CD4-positive, alpha-beta T cell (primary cell): ENCODE measurements at places on chromosomes 5 and 9. TPM values are rescaled to one million over a fixed set of nuclear protein-coding genes. Genes with fewer than 3 reads are reported as not detected.

DNA sequence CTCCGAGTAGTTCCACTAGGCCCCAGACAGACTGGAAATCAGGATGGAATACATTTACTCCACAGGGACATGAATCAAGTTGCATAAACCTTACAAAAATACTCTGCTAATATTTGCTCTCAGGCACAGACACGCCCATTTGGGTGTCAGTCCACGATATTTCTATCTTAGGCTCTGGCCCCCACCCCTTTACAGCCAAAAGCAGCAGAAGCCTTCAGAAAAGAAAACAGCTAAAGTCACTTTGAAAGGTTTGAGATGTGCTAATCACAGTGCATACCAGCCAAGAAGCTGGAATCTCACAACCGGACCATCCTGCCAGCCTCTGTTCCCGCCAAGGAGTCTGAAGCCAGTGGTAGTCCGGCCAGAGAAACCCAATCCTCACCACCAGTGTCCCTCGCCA is 22.6 kb downstream of the PTPN3 start:
- no peaks in the 10 kb centered on the region for H3K36me3 ChIP-seq
- no peak for DNase-seq
- peaks cover 4% of the 10 kb centered on the region for H3K27me3 ChIP-seq
- H3K4me3 ChIP-seq = no peak overlapping the region

DNA sequence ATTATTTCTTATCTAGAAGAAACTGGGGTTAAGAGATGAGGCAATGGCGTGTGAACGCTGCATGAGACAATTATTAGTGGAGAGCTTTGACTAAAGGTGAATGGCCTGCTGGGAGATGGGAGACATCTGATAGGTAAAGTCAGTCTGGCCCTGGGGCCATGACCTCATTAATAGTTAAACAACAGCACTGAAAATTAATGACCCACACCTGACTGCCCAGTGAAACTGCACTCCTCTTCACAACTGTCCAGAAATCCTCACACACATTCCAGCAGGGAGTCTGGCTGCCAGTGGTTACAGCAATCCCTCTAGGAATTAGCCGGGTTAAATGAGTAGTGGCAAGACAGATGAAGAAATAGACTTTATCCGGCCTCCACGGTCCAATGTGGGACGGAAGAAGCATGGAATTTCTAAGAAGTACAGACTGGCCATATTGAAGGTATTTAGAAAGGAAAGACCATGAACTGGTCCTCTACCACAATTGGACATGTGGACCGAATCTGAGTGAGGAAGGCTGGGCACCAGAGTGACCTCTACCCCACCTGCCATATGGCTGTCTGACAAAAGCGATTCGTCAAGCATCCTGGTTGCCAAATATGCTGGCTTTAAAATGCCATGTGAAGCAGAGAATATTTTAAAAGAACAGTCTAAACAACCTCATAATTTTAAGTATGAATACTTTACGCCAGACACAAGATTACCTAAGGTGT is 138.4 kb downstream of the EFNA5 start:
- H3K4me3 ChIP-seq = no peak overlapping the region
- no peak for DNase-seq
- no peaks in the 10 kb centered on the region for H3K27me3 ChIP-seq
- H3K4me1 ChIP-seq = no peaks in the 10 kb centered on the region
- H3K36me3 ChIP-seq = no peaks in the 10 kb centered on the region

Gene FCHO2
- 2.6 TPM for total RNA-seq

DNA sequence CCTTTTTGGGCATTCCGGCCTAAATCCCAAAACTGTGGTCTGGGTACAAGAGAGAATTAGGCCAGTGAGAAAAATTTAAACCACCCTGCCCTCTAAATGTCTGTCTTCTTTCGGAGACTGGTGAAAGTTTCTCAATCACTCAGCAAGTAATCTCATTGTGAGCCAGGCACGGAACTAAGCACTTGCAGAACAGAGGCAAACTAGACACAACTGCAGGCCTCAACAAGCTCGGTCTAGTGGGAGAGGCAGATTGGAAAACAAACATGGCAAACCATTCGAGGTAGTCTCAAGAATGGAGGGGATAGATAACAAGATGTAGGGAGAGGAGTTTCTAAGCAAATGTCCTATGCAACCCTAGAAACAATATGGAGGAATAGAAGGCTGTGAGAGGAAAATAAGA is 8.9 kb upstream of the C5orf58 start:
- no peaks in the 10 kb centered on the region for H3K27me3 ChIP-seq
- H3K4me3 ChIP-seq = no peak overlapping the region
- no peaks in the 10 kb centered on the region for H3K36me3 ChIP-seq

- no peak for DNase-seq
- no peaks in the 10 kb centered on the region for H3K27me3 ChIP-seq
- H3K36me3 ChIP-seq = no peaks in the 10 kb centered on the region
- H3K27ac ChIP-seq = no peak overlapping the region
- no peaks in the 10 kb centered on the region for H3K4me1 ChIP-seq
- H3K4me3 ChIP-seq = no peak overlapping the region
Observed at GRCh38 chr5:148796936-148797335, 29.5 kb upstream of the ADRB2 start.

- H3K27me3 ChIP-seq = no peaks in the 10 kb centered on the region
- no peak overlapping the region for H3K4me3 ChIP-seq
- H3K27ac ChIP-seq = no peak overlapping the region
Observed at GRCh38 chr5:100595152-100595811, 60.1 kb downstream of the FAM174A start.

DNA sequence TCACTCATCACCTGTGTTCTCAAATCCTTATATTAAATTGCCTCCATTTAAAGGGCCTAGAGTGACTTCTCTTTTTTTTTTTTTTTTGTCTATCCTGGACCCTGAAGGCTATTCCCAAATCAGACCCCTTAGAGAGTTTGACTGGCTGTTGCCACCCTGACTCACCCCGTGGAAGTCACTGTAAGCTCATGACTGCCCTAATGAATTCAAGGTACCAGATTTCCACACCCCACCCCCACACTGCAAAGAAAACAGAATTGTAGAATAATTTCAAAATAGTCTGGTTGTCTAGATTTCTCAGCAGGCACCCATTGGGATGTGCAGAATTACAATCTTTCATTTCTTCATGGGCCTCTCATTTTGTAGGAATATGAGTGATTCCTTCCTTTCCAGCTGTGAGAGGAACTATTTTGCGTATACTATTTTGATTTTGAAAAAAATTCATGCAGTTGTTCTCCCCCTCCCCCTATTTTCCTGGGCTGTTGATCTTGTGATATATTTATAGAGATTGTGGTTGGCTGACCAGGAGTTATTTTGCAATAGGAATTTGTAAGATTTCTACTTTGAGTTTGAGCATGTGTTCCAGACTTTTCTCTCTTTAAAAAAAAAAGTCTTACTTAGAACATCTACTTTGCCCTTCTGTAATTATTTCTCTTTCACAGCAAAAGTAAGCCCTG is 79.1 kb downstream of the ZNF618 start:
- H3K36me3 ChIP-seq = no peaks in the 10 kb centered on the region
- DNase-seq = no peak
- no peaks in the 10 kb centered on the region for H3K27me3 ChIP-seq
- H3K27ac ChIP-seq = no peak overlapping the region
- H3K4me3 ChIP-seq = no peak overlapping the region

Gene TNFSF15
- not detected for total RNA-seq

- no peaks in the 10 kb centered on the region for H3K27me3 ChIP-seq
- no peaks in the 10 kb centered on the region for H3K36me3 ChIP-seq
- no peak overlapping the region for H3K27ac ChIP-seq
- H3K4me1 ChIP-seq = no peaks in the 10 kb centered on the region
Observed at GRCh38 chr9:130183133-130183762, 11.0 kb downstream of the NCS1 start.

GRCh38 chr5:56838409-56839039 is 23.2 kb downstream of the MAP3K1 start:
- H3K27ac ChIP-seq = no peak overlapping the region
- DNase-seq = no peak
- H3K36me3 ChIP-seq = no peaks in the 10 kb centered on the region
- H3K4me3 ChIP-seq = no peak overlapping the region

DNA sequence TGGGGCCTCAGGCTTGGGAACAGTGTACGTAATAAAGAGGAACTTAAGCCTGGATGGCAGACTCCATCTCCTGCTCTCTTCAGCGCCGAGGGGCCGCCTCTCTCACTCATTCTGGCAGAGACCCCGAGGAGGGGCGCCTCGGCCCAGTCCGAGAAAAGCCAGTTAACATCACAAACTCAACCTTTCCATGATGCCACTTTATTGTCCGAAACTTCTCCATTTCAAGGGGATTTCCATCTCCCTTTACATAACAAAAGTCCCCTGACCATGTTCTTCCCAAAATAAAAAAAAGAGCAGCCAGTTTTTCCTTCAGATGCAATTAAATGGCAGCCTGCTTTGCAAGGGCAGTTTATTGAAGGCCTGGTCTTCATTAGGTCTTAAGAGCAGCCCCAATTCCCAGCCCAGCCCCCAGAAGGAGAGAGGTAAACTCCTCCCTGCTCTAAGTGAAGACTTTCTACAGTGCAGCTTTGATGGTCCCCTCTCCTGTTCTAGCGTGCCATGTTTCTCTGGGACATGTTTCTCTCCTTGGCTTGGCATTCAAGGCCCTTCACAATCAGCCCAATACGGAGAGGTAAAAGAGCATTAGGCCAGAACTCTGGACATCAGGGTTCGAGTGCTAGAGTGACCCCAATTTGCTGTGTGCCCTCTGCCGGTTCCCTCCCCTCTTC is 19.5 kb upstream of the RAB14 start:
- H3K36me3 ChIP-seq = no peaks in the 10 kb centered on the region
- H3K4me3 ChIP-seq = no peak overlapping the region

GRCh38 chr9:124366476-124367220 is 48.6 kb downstream of the PSMB7 start:
- DNase-seq = no peak
- no peak overlapping the region for H3K4me3 ChIP-seq
- no peak overlapping the region for H3K27ac ChIP-seq
- no peaks in the 10 kb centered on the region for H3K27me3 ChIP-seq

DNA sequence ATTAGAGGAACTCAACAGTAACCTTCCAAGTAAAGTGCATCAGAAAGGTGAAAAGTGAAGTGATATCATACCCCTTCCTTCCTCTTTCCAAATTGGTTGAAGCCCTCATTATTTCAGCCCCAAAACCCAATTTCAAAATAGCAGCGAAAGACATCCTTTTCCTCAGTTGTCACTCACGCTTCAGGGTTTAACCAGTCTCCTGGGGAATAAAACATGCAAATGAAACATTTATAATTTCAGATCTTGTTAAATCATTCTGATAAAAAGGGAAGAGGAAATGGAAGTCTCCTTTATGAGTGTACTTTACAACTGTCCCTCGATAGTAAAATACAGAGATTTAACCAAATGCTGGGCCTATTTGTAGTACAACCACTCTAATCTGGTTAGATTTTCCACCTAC is 22.5 kb downstream of the TRPM6 start:
- H3K4me3 ChIP-seq = no peak overlapping the region
- DNase-seq = no peak
- no peak overlapping the region for H3K27ac ChIP-seq
- no peaks in the 10 kb centered on the region for H3K36me3 ChIP-seq
